ENCODE measurements at places on chromosomes 7 and 10.

GRCh38 chr7:111093496-111093895, 2.6 kb downstream of the LRRN3 start:
- no peak for DNase-seq

DNA sequence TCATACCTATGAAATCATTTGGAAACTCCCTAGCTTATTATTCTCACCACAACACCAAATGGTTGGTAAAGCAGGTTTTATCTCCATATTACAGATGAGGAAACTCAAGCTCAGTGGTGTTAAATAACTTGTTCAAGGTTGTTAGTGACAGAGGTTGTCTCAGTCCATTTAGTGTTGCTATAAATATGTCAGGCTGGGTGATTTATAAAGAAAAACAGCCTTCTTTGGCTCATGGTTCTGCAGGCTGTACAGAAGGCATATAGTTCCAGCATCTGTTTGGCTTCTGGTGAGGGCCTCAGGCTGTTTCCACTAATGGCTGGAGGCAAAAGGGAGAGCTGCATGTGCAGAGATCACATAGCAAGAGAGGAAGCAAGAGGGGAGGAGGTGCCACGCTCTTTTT, 96.6 kb downstream of the ZNF438 start:
- DNase-seq: no peak

- no peak for DNase-seq
Measured at GRCh38 chr7:116577320-116577871, 52.6 kb downstream of the CAV1 start.

GRCh38 chr10:119235356-119235755, 28.0 kb downstream of the GRK5 start:
- no peak for DNase-seq

- no peak for DNase-seq
Measured at GRCh38 chr10:122158362-122158761, 112.7 kb upstream of the BTBD16 start.

GRCh38 chr10:78876449-78876848, 192.3 kb upstream of the ZMIZ1 start:
- no peak for DNase-seq

DNA sequence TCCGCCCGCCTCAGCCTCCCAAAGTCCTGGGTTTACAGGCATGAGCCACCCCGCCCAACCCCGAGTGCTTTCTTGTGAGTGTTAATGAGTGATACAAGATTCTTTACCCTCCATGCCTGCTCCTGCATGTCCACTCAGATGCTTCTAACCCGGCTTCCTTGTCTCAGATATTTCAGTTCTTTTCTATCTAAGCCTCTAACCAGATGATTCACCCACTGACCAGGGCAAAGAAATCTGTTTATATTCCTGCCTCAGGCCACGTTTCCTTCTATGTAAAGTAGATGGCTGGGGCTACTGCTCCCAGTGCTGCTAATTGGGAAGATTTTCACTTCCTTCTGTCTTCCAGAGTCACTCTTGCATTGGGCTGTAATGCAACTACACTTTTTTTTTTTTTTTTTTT, 395.1 kb upstream of the ANKRD30A start:
- no peak for DNase-seq

DNA sequence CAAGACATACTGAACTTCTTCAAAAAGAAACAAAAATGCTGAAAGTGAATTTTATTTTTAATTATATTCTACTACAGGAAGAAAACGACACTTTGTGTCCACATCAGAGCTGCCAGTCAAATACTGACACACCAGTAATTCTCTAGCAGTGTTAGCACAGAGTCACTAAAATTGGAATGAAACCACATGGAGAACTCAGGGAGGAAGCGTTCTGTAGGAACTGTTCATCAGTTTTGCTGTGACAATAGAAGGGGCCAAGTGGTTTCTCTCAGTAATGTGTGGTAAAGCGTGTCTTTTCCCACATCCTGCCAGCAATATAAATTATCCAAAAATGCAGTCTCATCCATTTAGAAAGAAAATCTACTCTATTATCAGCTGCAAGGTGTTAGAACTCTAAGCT, 683.3 kb downstream of the GRM8 start:
- DNase-seq: no peak

GRCh38 chr10:19247843-19248242, 199.2 kb downstream of the MALRD1 start:
- DNase-seq: no peak

GRCh38 chr10:119653916-119654315, 2.7 kb downstream of the BAG3 start:
- DNase-seq: no peak

DNA sequence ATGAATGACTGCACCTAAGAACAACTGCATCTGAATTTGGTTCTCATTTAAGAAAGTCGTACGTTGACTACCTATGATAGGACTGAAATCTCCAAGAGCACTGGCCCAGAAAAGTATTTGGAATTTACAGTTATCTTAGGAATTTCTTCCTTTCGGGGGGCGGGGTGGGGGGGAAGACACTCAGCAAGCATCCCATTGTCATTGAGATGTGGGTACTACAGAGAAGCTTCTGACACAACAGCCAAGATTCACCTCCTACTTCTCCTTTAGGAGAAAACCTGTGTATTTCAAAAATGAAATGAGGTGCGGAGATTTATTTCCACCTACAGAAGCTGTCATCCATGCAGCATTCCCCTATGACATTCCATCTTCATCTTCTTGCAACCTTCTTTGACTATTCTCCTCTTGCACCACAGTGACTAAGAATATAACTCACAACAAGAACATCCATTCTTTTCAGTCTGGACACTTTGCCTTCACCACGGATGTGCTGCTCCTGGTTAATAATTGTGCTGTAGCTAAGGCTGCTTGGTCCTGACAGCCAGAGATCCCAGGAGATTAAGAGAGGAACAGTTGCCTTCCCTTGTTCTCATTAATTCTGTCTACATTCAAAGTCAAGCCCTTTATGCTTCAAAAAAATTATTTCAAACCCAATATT, 98.4 kb upstream of the FRMD4A start:
- DNase-seq: no peak

DNA sequence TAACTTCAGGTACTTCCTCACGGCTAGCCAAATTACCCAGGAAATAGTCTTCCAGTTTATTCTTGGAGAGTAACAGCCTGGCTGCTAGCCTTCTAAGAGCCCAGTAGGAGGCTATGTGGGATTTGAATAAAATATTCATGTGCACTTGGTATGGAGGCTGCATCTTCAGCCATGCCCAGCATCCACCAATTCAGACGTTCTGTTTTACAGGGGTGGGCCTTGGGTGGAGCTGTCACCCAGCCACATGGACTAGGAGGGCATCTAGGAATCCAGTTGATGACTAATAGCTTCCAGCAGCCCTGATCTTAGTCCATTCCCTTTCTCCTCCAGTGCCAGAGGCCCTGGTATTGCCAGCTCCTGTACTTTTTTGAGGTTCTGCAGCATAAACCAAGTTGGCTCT, 66.3 kb upstream of the ZRANB1 start:
- no peak for DNase-seq

DNA sequence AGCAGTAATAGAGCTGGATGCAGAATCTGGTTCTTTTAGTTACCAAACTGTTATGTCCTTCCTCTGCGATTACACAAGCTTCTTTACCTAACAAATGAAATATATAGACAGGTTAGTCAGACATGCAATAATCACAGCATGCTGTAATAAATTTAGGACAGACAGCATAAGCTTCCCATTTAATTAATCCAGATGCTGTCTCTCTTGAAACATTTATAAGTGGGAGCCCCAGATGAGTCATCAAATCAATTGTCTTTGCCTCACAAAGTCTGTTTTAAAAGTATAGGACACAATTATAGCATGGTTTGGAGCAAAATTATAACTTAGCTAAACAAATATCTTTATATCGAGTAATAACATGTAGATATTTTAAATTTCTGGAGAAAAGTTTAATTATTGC, 1.6 kb downstream of the CDNF start:
- no peak for DNase-seq

GRCh38 chr7:1355568-1356340, 103.5 kb downstream of the MICALL2 start:
- no peak for DNase-seq

GRCh38 chr10:59865101-59865500, 41.3 kb downstream of the CCDC6 start:
- DNase-seq: no peak

All from stimulated activated CD8-positive, alpha-beta memory T cell treated with anti-CD3 and anti-CD28 coated beads, Interleukin-4, amount 100 ng/mL, for 1 hour (primary cell).